ENCODE measurements at places on chromosomes 3 and 15. TPM values are rescaled to one million over a fixed set of nuclear protein-coding genes. Genes with fewer than 3 reads are reported as not detected.

SLCO2A1 gene
- 0.16 TPM for total RNA-seq

GABRA5 gene
- total RNA-seq: not detected

DNA sequence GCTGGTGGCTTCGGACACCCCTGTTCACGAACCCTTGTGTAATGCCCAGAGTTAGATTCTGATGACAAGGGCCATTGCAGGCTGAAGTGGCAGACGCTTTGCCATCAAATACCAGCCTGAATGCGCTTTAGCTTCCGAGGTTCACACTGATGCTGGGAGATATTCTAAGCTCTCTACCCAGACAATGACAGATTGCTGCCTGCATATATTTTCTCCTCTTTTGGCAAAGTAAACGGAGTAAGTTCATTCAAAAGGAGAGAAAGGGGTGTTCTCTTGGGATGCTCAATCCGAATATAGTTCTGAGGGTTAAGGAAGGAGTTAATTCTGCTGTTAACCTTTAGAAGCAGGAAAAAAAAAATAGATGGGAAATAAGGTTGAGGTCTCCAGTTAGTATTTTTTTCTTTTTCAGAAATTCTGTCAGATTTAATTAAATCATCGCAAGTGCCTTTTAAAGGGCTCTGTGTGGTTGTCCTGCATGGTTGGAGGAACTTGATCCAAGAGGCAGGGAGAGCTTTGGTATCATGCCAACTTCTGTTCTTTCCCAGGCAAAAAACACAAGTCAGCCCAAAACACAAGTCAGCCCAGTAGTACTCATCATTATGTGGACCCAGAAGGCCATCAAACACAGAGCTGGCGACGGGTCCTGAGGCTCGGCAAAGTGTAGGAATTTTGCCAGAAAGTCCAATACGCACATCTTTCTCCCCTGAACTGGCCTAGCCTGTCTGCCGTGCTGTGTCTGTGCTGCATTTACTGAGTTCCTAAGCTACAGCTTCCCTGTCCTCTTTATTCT is 70.9 kb upstream of the ST8SIA2 start:
- no peak for DNase-seq

DNA sequence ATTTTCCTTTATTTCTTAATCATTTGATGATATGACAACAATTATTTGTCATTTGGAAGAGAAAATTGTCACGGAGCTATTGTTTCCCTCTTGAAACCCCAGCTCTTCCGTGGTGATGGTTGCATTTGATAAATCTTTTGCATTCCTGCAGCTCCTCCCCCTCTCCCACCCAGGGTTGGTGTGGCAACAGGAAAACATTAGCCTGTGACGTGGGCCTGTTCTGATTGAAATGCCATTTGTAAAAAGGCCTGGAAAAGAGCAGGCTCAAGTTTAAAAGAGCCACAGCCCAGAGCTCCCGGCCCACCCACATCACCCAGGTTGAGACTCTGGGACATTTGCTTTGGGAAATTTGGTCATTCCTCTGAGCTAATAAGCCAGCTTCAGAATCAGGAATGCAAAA is 282.5 kb downstream of the RPLP1 start:
- no peak for DNase-seq

DNA sequence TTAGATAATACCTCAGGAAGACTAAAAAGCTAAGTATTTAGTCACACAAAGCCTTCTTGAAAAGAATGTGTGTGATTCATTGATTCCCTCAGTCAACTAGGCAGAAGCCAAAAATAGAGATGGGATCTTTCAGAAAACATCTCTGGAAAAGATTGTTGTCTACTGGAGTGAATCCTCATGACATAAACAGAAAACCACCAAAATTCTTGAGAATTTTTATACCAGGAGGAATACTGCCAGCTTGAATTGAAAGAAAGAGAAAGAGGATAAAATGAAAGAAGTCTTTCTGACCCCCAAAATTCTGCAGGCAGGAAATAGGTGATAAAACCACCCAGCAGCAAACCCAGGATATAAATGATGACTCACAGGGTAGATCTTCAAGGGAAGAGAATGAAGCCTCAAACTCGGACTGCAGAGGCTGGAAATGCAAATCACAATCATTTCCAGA is 363.1 kb upstream of the PLSCR5 start:
- no peak for DNase-seq

GRCh38 chr3:113829576-113830354 is 8.8 kb upstream of the GRAMD1C start:
- DNase-seq: no peak

DNA sequence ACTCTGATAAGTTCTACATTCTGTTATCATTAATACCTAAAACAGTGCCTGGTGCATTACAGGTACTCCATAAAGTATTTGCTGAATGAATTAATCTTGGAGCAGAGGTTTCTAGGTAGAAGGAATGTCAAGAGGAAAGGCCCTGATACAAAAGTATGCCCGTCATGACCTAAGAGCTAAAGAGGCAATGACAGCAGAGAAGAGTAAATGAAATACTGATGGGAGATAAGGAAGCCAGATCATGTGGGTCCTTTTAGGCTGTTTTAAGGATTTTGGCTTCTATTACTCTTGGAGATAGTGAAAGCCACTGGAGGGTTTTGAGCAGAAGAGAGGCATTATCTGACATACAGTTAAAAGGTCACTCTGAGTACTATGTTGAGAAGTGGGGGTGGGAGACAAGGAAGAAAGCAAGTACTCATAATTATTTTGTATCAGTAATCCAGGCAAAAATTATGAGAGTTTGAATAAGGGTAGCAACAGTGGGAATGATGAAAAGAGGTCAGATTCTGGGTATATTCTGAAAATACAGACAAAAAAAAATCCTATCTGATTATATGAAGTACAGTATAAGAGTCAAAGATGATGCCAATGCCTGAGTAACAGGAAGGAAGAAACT is 48.3 kb downstream of the DENND4A start:
- peak; percentile 31 for DNase-seq

DNA sequence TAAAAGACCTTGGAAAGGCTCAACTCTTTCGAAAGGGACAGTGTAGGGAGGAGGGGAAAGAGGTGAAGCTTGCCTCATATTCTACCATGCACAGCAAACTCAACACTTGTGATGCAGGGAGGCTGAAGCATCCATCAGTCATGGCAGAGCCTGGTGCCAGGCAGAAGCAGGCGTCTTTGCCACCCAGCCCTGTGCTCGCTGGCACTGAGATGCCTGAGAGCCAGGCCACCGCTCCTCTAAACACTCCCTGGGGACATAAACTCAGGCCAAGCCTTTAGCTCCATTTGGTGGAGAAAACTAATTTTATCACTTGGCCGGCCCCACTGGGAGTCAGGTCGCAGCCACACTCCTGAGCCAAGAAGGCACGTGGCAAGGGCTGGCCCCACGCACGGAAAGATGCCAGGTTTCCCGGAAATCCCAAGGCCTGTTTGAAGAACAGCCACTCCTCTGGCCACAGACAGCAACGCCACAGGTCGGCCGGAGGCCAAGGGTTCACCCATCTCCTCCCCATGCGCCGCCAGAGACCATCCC is 30.7 kb downstream of the XXYLT1 start:
- DNase-seq: no peak

DNA sequence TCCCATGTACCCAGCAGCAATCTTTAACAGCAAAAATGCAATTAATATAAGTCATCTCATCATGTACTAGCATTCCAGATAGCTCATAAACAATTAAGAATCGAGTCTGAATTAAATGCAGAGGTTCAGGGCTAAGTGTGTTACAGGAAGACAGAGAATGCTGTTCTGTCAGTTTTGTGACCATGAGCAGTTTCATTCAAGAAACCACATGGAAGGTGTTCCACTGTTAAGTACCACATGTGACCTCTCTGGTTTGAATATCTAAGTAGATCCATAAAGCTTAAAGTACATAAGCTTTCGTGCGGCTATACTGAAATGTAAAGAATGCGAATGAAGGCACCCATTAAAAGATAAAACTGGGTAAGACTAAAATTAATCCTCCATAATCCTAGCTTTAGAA is 272.3 kb downstream of the IL5RA start:
- no peak for DNase-seq

GRCh38 chr15:67564021-67564967 is 21.8 kb downstream of the MAP2K5 start:
- no peak for DNase-seq

Data from K562 (cell line).